ENCODE measurements at places on chromosomes 5 and 9.

- DNase-seq: no peak
Measured at GRCh38 chr5:150539206-150539605, 31.3 kb downstream of the NDST1 start.

DNA sequence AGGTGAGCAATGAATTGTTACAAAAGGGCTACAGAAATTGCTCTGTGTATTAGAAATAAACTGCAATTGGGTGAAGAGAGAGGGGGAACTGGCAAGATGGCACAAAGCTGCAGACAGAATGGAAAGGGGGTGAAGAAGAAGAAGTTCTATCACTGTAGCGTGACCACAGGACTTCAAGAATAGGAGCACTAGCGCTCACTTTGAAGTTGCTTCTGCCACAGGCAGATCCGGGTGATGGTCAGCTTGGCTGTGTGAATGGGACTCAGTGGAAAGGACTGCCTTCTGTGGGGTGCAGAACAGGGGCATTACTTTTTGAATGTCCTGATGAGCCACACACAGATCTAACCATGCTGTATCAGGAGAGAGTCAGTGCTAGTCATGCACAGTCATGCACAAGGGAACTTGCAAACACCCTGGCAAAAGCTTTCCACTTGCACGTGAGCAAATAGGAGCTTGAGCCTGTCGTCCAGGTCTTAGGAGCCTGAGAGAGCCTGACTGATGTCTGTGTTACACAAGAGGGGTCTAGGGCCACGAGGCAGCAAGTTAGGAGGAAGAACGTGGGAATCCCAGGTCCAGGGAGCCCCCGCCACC is 16.3 kb downstream of the IL5 start:
- no peak for DNase-seq

DNA sequence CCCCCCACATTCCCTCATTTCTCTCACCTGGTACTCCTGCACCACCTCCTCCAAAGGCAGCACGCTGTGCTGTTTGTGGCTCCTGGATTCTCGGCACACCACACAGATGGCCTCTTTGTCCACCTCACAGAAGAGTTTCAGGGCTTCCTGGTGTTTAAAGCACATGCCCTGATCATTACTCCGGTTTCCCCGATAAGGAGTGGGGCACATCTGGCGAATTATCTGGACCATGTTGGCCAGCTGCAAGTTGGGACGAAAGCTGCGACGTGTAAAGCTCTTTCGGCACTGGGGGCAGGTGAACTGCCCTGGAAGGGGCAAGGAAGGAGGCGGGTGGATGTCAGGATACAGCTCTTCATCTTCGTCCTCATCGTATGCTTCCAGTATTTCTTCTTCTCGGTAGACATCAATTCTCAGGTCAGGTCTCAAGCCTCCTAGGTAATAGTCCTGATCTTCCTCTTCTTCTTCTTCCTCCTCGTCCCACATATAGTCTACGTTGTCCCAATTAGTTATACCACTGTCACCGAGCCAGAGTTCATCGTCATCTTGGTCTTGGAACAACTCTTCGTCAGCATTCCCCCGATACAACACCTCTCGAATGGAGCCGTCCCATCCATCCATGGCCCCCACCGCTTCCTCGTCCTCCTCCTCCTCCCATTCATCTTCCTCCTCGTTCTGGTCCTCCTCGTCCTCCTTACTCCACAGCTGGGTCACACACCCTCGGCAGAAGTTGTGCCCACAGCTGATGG is 796 bp downstream of the TRIM52 start:
- no peak for DNase-seq

DNA sequence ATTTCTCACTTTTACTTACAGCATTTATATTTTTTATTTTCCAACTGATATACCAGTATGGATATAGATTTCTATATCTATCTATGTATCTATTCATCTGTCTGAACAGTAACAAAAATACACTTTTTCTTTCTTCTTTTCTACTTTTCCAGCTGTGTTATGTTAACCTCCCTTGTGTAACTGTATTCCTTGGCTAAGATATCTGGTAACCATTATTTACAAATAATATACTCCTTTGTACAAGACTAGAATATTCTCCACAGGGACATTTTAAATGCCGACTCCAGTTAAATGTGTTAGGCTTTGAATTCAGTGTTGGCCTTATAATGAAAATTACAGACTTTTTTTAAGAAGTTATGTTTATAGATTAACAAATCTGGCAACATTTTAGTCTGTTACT is 168.7 kb downstream of the XRCC4 start:
- no peak for DNase-seq

- no peak for DNase-seq
Measured at GRCh38 chr5:164373876-164374275, 868.5 kb downstream of the MAT2B start.

- peak; percentile 43 for DNase-seq
Measured at GRCh38 chr5:81165493-81166119, 67.5 kb upstream of the CKMT2 start.

GRCh38 chr9:12774861-12775678 is at the start of gene LURAP1L:
Gene LURAP1L (plus strand): TSS chr9:12775020. CDS start chr9:12775716, 696 bp downstream.
- DNase-seq: no peak

DNA sequence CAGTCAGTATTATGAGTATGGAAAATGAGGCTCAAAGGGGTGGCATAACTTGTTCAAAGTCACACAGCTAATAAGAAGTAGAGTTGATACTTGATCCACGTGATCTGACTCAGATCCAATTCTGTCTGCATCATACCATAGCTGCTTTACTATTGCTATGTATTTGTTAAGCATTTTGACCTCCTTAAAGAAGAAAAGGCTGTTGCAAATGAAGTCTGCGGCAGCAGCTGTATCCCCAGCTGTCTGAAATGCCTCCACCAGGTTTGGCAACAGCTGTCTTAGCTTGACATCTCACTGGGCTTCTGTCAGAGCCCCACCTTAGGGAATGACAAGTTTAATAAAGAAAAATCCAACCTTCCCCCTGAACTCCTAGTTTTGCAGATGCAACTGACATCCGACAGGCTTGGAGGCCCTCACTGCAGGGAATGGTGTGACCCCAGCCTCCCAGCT is 75.6 kb upstream of the SLC44A1 start:
- DNase-seq: no peak

DNA sequence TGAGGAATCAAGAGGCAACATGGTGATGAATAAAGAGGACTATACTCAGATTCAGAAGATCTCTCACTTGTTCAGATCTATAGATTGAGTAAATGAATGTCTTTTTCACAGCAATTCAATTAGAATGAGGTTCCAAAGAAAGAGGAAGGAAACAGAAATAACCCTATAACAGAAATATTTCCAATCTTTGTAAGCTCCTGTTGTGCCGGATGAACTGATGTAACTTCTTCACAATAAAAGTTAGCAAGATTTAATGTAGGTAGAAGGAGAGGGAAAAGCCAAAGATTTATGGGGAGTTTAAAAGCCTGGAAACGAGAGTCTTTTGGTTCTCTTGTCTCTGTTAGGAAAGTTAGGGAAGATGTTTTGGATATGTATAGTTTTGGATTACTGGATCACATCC is 92.1 kb downstream of the PBX3 start:
- no peak for DNase-seq

- DNase-seq: no peak
Measured at GRCh38 chr5:155728857-155729683, 597.9 kb upstream of the SGCD start.

- peak; percentile 21 for DNase-seq
Measured at GRCh38 chr5:157143127-157143971, 684 bp upstream of the MED7 start.

DNA sequence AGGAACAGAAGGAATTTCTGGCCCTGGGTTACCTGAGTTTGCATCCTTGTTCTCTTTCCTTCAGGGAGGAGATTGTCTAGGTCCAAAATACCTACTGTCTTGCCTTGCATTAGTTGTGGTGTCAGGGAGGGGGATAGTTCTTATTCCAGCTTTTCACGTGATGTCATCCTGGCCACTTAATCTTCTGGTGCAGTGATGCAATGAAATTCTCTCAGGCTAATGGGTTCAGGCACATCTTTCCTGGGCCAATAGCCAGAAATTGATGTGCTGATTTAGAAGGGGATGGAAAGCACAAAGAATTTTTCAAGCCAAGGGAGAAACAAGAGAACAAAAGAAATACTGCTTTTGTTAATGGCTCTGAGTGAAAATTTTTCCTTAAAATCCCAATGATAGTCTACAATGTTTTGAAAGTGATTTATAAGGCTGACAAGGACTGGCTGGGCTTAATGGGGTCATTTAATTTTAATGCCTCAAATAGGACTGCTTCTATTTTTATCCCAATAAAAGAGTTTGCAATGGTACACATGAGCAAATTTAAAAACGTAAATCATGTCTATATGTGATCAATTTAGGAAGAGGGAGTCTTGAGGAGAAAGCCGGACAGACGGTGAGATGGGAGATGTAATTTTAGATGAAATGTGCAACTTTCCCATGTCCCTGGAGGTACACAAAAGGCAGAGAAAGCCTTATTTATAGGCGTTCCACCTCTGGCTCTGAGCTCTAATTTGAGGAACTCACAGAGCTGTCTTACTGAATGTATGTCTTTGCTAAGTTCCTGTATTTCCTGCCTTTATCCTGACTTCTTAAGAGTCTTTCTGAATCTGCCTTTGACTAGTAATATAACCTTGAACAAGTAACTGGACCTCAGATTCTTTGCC is 89.3 kb upstream of the SV2C start:
- no peak for DNase-seq

DNA sequence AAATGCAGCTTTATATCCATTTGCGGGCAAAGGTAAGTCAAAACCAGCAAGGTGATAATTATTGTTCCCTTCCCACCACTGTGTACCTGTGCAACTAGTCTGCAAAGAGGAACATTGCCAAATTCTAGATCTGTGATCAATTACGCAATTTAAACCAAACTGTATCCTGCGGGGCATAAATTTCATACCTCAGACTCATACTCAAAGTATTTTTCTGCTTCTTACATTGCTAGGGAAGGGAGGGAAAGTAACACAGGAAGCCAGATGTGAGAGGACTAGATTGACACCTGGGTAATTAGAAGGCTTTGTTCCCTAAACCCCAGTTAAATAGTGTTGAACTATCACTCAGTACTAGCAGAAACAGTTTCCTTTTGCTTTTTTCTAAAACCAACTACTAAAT is 240.2 kb upstream of the ZNF608 start:
- DNase-seq: no peak

- no peak for DNase-seq
Measured at GRCh38 chr5:161803-162110, 29.5 kb upstream of the LRRC14B start.

DNA sequence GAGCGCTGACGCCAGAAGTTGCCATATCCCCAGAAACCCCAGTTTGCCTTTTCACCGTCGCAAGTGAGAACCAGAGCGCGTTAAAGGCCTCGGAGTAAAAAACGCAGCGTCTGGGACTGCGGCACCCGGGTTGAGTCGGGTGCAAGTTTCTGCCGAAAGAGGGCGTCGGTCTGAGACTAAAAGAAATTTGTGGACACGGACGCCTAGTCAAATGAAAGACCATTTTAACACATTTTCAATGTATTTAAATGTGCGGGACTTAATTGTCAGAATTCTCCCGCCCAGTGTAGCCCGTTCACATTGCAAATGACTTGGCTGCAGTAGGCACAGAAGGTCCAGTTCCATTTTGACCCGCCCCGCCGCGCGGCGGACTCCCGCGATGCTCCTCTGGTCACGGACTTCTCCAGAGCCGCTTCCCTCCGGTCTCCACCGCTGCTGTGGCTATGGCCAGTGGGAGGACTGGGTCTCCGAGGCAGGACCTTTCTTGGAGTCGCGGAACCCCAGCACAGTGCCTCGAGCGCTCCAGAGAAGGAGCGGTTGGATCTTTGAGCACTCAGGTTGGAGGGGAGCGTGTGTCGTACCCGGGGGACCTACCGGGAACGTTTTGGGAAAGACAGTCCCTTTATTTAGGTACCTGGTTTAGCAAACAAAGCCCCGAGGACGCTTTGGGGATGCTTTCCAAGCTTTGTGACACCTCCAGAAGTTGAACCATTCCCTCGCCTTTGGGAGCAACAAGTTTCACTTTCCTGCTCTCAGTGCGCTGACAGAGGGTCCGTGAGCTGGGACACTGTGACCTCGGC is 1.2 kb upstream of the NPR3 start:
- DNase-seq: no peak

- no peak for DNase-seq
Measured at GRCh38 chr9:123434619-123435240, 78.7 kb downstream of the CRB2 start.

- no peak for DNase-seq
Measured at GRCh38 chr5:157049605-157050004, 9.3 kb downstream of the HAVCR1 start.

DNA sequence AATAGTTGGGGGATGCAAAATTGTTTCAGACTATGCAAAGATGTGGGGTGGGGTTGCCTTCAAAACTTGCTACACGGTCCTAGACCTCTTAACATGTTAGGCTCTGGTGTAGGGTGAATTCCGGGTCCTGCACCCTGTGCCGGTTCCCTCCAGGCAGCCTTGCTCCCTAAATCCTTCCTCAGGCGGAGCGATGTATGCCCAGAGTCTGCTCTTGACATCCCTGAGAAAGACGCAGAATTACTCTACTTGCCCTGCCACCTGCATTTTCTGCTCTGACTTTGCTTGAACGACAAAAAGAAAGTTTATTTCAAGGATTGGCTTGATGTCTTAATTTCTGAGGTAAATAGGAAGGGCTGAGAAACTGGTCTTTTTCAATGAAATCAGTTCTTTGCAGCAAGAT is 691 bp downstream of the THBS4 start:
- DNase-seq: no peak

GRCh38 chr5:170517411-170517810 is 13.6 kb downstream of the KCNIP1 start:
- DNase-seq: no peak

DNA sequence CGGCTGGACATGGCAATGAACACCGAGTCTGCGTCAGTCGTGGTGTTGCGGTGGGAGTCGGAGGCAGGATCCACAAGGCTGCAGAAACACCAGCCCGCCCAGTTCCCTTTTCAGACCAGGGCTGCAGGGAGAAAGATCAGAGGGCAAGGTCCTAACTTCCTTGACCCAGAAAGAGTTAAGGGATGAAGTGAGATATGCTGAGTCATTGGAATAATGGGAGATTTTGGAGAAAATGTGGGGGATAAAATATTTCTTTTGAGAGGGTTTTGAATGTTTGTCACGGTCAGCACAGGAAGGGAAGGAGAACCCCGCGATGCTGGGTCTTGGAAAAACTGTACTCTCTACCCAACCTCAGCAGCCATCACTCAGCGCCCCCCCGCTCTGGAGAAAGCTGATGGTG is 416.0 kb downstream of the ICE1 start:
- no peak for DNase-seq

- no peak for DNase-seq
Measured at GRCh38 chr9:93896093-93896492, 59.1 kb downstream of the BARX1 start.

GRCh38 chr5:110338341-110339083 is 388.0 kb downstream of the TMEM232 start:
- no peak for DNase-seq

DNA sequence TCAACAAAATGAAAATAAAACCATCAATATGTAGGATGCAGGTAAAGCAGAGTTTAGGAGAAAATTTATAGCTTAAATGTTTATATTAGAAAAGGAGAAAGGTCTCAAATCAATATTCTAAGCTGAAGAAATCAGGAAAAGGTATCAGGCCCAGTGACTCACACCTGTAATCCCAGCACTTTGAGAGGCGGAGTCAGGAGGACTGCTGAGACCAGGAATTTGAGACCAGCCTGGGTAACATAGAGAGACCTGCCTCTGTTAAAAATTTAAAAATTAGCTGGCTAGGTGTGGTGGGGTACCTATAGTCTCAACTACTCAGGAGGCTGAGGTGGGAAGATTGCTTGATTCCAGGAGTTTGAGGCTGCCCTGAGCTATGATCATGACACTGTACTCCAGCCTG is 32.2 kb downstream of the CCDC69 start:
- no peak for DNase-seq

- peak; percentile 59 for DNase-seq
Measured at GRCh38 chr9:136644593-136645351, 17.9 kb upstream of the EGFL7 start.

- no peak for DNase-seq
Measured at GRCh38 chr5:15103864-15104263, 232.3 kb upstream of the ANKH start.
